ENCODE measurements at places on chromosomes 13 and 19.

GRCh38 chr13:95091755-95092154, 209.5 kb downstream of the ABCC4 start:
- DNase-seq = peak; percentile 7

DNA sequence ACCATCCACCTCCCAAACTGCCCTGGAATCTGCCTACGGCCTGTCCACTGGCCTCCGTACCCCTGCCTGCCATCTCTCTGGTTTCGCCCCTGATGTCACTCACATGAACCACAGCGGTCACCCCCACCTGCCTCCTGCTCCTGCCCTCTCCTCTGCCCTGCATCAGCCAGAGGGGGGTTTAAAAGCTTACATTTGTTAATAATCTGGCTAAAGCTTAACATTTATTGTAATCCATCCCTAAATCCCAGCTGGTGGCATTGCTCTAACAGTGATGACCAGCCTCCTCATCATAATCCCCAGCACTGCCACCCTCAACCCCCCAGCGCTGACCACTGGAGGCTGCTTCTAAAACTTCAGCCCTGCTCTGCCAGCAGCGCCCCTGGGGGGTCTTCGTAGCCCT, 38.9 kb downstream of the DNM2 start:
- no peak for DNase-seq

GRCh38 chr13:98466634-98467236, 110.2 kb downstream of the STK24 start:
- peak; percentile 17 for DNase-seq

DNA sequence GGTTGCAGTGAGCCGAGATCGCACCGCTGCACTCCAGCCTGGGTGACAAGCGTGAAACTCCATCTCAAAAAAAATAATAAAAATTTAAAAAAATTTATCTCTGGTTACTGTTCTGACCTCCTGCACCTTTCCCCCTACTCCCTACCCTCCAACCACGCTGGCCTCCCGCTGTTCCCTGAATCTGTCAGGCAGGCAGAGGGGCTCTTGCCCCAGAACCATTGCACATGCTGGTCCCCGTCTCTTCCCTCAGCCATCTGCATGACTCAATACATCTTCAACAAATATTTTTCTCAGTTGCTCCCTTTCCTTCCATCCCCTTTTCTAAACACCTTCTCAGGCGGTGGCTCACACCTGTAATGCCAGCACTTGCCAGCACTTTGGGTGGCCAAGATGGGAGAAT, 1.1 kb upstream of the FAM187B start:
- DNase-seq = no peak

DNA sequence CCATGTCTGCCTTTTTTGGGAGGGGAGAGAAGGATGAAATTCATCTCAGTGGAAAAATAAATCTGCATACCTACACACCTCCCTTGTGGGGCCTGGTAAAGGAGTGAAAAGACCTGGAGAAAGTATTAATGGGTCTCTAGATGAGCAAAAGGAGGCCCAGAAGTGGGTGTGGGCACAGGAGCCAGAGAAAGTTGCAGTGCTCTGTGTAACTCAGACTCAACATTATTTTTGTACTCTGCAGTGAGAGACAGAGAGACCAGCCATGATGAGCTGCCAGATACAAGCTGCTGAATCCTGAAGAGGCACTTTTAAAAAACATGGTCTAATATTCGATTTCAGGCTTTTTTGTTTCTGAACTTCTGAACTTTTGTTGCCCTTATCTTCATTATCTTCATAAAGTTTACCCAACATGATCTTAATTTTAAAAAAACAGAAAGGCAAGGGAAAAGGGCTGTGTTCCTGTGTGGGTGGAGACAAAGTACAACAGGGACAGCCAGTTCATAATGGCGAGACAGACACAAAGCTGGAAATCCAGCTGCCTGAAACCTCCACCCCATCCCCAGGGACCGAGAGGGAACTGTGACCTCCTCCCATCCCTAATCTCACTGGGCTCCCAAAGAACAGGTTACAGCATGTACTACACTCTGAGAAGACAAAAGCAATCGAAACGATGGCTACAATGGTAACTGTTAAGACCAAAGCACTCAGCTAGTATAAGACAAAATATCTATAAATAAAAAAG, 77.2 kb downstream of the KLF12 start:
- DNase-seq = peak; percentile 88
